CD8-positive, alpha-beta memory T cell (primary cell): ENCODE measurements at places on chromosomes 5 and 9. TPM values are rescaled to one million over a fixed set of nuclear protein-coding genes. Genes with fewer than 3 reads are reported as not detected.
A peak's percentile ranks its signal among the peaks of the same experiment; 100 is the strongest.

Gene EPB41L4B
- total RNA-seq = 0.35 TPM

- no peak for DNase-seq
These were observed 216.8 kb upstream of the TBC1D2 start for GRCh38 chr9:98472216-98472615.

Gene DOK3
- 5.1 TPM for total RNA-seq

GRCh38 chr9:71634752-71635151 is 133.6 kb downstream of the CEMIP2 start:
- no peak for DNase-seq

Gene IFNA21
- total RNA-seq = not detected

DNA sequence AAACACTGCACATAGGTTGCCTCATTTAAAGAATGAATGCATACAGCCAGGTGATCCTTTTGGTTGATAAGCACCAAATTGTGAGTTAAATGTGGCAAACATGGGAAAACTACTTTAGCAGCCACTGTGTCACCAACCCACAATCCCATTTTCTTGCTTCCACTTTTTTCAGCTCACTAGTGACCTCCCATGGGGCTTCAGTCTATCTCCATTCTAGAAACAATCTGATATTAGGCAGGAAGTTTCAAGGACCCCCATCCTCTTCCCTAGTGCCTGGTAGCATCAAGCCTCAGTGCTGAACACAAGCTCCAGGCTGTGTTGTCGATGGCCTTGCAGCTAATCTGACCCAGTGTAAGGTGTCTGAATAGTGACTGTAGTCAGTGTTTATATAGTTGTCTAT is 66.2 kb downstream of the PLPPR1 start:
- DNase-seq = no peak

Gene B4GALT7
- total RNA-seq = 20.2 TPM

Gene CDH12
- total RNA-seq = not detected

DNA sequence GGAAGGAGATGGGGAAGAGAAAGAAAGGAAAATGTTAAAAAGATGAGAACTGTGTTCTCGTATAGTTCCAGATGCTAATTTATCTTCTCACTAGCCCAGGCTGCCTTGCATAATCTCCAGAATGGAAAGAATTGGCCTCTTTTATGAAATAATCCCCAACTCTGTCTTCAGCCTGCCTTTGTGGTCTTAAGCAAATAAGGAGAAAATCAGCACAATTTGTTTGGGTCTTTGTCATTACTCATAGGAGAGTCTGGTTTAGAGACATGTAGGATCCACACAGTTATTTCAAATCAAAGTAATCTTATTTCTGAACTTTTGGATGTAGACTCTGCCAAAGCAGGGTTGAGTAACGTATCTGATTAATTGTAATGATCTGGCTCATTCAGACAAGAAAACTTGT is 50.7 kb upstream of the CAMK4 start:
- no peak for DNase-seq

DNA sequence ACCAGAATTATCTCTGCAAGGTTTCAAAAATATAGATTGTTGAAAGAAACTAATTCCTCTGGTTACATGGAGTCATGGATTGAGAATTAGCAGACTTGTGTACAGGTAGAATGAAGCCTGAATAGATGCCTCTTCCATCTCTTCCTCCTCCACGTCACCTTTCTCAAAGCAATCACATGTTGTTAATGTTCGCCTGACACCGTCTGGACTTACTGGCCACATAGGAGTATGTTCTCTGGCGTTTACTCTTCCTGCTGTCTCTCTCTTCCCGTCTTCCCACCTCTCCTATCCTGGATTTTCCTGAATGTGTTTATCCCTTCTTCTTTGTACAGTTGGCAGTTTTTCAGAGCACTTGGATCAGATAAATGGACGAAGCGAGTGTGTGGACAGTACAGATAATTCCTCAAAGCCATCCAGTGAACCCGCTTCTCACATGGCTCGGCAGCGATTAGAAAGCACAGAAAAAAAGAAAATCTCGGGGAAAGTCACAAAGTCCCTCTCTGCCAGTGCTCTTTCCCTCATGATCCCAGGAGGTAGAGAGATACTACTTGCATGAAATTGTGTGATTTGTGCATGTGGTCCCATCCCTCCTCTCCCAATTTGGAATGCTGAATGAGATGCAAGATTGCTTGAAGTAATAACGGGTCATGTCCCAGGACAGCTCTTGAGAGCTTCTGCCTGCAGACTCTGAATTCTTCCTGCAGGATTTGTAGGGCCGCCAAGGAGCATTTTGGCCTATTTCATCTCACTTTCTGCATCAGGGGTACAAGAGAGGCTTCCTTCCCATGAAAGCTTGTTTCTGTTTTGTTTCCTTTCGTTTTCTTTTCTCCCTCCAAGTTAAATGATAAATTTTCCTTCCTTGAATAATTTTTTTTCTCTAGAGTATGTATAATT is 47.3 kb downstream of the CD180 start:
- no peak for DNase-seq

GRCh38 chr5:149140197-149141002 is 893 bp upstream of the ABLIM3 start:
- no peak for DNase-seq

DNA sequence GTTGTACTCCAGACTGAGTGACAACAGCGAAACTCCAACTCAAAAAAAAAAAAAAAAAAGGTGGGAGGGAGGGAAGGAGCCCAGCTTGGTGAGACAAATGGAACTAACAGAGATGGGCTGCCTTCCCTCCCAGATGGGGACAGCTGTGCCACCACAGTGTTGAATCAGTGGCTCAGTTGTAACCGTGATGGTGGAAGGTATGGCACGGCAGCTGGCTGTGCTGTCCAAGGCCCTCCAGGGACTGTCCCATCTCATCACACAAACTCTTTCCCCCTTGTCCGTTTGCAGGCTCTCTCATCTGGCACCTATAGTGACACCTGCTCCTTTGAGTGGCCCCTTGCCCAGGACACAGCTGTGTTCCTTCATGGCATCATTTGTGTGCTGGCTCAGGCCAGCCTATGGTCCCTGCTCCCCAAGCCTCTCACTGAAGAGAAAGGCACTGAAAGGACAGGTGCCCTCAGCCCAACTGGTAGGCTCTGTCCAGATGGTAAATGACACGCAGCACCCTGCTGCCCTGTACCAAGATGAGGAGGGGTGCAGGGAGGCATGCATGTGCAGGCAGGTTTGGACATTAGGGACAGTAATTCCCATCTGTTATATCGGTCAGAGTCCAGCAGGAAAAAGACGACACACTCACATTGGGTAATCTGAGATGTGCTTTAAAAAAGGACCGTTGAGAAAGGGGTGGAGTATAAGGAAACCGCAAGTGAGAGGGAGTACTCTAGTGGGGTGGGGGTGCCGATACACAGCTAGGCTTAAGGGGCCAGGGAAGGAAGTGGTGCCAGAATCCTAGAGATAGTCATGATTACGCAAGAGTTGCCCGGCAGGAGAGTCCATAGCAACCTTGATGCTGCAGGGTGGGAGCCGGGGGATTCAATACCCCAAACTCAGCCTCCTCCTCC is 4.3 kb downstream of the SMIM33 start:
- DNase-seq = no peak

GRCh38 chr5:101431201-101431600 is 528.1 kb upstream of the ST8SIA4 start:
- no peak for DNase-seq

GRCh38 chr9:4936823-4937222 is 48.2 kb upstream of the JAK2 start:
- DNase-seq = no peak

- no peak for DNase-seq
These were observed 91.9 kb downstream of the FEM1C start for GRCh38 chr5:115452536-115453235.

- DNase-seq = no peak
These were observed 97.6 kb upstream of the SPRY4 start for GRCh38 chr5:142422429-142422828.

Gene IL4
- total RNA-seq = 6.8 TPM

Gene MYOZ3
- not detected for total RNA-seq

Gene EGFLAM
- not detected for total RNA-seq

- no peak for DNase-seq
These were observed 71.9 kb downstream of the MAP1B start for GRCh38 chr5:72179028-72179815.

- DNase-seq = no peak
These were observed 211.0 kb downstream of the ADCY2 start for GRCh38 chr5:7606840-7607465.

- DNase-seq = no peak
These were observed 66.3 kb upstream of the TNFAIP8 start for GRCh38 chr5:119289438-119290044.

DNA sequence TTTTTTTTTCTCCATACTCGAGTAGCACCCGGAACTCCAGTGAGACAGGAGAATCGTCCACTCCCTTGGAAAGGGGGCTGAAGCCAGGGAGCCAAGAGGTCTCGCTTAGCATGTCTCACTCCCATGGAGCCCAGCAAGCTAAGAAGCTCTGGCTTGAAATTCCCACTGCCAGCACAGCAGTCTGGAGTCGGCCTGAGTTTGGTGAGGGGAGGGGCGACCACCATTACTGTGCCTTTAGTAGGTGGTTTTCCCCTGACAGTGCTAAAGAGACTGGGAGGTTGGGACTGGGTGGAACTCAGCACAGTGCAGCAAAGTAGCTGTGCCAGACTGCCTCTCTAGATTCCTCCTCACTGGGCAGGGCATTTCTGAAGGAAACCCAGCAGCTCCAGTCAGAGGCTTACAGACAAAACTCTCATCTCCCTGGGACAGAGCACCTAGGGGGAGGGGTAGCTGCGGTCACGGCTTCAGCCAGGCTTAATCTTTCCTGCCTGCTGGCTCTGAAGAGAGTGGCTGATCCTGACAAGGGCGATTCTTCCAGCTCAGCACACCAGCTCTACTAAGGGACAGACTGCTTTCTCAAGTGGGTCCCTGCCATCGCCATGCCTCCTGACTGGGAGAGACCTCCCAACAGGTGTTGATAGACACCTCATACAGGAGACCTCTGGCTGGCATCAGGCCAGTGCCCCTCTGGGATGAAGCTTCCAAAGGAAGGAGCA is 414.5 kb upstream of the ZNF608 start:
- no peak for DNase-seq

DNA sequence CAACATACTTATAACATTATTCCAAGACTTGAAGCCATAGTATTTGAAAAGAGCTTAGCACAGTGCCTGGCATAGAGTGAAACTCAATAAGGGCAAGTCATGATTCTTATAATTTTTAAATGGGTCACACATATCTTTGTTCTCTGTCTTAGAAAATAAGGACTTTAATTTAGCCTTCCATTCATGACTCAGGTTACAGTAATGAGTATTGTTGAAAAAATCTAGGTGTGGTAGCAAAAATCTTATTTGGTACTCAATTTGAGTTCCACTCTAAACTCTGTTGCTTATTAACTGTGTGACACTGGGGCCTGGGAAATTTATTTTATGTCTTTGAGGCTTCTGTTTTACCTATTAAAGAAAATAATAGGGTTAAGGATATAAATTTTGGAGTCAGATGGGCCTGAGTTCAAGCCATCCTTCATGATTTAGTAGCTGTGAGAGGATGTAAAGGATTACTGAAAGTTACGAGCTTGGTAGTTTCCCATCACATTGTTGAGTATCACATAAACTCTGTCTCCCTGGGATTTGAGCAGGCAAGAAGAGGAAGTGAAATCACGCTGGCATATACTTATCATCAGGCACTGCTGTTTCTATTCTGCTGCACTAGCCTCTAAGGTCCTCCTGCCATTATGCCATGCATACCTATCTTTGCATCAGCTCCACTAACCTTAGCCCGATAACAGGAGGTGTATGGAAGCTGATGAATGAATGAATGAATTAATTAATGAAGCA is 1.5 kb downstream of the SPINK9 start:
- no peak for DNase-seq

DNA sequence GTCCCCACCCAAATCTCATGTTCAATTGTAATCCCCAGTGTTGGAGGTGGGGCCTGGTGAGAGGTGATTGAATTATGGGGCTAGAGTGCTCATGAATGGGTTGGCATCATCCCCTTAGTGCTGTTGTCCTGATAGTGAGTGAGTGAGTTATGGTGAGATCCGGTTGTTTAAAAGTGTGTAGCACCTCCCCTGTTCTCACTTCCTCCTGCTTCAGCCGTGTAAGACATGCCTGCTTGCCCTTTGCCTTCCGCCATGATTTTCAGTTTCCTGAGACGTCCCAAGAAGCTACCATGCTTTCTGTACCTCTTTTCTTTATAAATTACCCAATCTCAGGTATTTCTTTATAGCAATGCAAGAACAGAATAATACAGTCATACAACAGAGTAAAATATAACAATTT is 742 bp upstream of the LECT2 start:
- no peak for DNase-seq

DNA sequence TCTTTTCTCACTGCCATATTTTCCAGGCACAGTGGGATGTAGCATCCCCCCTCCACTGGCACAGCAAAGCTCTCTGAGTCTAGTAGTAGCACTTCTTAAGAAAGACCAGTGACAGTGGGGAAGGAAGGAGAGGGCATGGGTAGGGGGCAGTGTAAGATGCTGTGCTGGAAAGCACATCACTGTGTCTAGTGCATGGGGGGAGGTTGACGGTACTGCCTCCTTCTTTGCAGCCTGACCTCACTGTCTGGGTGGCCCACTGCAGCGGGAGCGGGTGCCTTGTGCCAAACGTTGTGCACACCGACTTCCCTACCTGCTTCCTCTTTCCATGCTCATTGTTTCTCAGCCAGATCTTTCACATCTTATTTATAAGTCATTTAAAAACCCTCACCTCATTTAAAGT is 91.8 kb downstream of the PDE8B start:
- no peak for DNase-seq

GRCh38 chr5:27241564-27242257 is 203.3 kb upstream of the CDH9 start:
- DNase-seq = no peak

Gene GRIA1
- not detected for total RNA-seq

GRCh38 chr9:113653746-113654604 is 190.4 kb downstream of the RGS3 start:
- no peak for DNase-seq

Gene BAAT
- total RNA-seq = not detected

Gene DELE1
- total RNA-seq = 50.2 TPM

Gene RASEF
- total RNA-seq = not detected

- no peak for DNase-seq
These were observed 296.8 kb downstream of the PDE4D start for GRCh38 chr5:59596586-59597350.

DNA sequence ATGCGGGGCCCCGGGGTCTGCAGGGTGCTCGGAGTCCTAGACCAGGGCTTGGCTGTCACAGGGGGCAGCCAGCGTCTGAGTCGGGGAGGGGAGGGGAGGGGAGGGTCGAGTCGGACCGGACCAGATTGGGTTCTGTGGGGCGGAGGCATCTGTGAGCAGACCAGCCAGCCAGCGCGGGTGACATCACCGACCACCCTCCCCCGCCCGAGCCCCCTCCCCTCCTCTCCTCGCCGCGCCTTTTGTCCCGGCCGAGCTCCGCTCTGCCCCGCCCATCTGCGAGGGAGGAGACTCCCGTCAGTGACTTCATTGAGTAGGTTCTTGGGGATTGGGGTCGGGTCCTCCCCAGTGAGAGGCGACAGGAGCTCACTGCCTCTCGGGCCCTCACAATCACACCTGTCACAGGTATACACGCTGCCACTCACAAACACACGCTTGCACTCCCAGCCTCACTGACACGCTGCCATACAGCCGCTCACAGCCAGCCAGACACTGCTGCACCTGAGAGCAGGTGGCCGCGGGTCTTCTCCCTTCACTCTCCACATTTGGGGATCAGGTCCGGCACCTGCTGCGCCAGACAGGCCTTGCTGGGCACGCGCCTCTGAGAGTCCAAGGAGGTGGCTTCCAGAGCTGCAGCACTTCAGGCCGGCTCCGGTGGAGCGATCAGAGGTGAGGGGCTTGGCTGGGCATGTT is 546 bp downstream of the DNAJB5 start:
- DNase-seq = peak; percentile 32

GRCh38 chr5:9928326-9928725 is 298.2 kb upstream of the TAS2R1 start:
- no peak for DNase-seq

GRCh38 chr9:95213117-95213516 is 104.4 kb downstream of the FANCC start:
- no peak for DNase-seq
